ENCODE measurements at places on chromosomes 7 and 10. TPM values are rescaled to one million over a fixed set of nuclear protein-coding genes. Genes with fewer than 3 reads are reported as not detected.

DNA sequence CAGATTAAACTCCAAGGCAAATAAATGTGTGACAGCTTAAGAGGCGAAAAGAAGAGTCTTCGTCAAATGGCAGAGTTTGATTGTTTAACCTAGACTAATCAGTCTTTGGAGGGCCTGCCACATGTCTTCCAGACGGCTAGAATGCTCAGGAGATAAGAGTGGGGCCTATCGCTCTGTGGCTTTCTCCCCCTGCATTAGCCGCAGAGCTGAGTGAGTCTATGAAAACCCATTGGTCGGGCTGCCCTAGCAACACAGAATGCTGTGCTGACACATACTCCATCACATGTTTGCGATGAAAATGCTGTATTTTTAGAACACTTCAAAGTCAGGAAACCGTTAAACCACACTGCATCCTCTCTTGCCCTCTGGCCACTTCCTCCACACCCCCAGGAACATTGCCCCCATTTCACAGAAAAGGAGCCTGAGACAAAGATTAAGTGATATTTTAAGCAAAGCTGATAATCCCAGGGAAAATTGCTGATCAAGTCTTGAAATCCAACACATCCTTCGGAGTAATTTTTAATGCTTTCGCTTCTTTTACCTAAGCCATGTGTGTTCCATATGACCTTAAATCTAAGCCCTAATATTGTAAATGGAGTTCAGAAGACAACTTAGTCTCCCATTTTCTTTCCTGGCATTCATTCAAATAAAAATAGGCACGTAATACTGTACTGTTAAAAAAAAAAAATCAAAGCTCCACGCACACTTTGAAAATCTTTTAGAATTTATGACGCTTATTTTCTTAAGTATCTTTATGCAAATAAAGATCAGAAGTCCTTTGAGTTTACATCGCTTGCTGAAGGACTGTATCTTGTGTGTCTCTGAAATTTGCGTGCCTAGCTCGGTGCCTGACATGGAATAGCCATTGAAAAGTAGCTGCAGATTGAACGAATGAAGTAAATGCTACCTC lies 161.2 kb downstream of the CELF2 start:
- ATAC-seq, result peak; percentile 76

Gene CYP26A1
- total RNA-seq, result not detected

DNA sequence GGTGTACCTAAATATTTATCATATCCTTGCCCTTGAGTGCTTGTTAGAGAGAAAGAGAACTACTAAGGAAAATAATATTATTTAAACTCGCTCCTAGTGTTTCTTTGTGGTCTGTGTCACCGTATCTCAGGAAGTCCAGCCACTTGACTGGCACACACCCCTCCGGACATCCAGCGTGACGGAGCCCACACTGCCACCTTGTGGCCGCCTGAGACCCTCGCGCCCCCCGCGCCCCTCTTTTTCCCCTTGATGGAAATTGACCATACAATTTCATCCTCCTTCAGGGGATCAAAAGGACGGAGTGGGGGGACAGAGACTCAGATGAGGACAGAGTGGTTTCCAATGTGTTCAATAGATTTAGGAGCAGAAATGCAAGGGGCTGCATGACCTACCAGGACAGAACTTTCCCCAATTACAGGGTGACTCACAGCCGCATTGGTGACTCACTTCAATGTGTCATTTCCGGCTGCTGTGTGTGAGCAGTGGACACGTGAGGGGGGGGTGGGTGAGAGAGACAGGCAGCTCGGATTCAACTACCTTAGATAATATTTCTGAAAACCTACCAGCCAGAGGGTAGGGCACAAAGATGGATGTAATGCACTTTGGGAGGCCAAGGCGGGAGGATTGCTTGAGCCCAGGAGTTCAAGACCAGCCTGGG lies 11.4 kb downstream of the SERPINE1 start:
- peak; percentile 90 for ATAC-seq

Gene EIF3B
- total RNA-seq, result 119 TPM

DNA sequence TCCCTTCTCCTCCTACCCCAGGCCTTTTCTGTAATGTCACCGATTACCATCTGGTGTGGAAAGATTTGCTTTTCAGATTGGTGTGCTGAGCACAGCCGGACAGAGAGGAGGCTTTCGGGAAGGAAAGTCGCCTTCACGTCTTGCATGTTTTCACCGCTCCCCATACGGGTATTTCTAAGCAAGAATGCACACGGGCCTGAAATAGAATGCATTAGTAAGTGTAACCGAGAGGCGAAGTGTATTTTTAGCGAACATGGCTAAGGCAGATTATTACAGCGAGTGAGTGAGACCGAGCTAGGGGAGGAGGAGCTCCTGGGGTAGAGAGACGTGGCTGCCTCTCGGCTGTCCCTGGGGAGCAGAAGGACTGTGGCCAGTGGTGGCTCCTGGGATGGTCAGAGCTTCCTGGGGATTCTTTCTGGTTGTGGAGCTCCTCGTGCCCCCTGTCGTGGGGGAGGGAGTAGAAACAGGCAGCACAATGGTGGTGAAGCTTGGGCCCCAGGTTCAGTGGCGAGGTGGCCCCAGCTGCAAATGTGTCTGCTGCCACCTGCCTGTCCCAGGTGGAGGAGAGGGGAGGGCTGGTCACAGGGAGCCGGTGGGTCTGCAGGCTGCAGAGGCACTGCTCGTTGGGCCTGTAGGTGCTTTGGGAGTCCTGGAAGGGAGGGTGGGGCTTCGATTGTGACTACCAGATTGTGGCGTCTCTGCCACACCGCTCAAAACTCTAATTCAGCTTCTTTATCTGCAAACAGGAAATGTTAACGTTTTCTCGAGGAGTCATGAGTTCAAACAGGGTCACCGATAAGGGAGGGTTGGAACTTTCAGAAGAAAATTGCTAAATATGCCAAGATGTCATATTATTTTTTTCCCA lies 135.8 kb downstream of the CAMK1D start:
- ATAC-seq, result peak; percentile 37

DNA sequence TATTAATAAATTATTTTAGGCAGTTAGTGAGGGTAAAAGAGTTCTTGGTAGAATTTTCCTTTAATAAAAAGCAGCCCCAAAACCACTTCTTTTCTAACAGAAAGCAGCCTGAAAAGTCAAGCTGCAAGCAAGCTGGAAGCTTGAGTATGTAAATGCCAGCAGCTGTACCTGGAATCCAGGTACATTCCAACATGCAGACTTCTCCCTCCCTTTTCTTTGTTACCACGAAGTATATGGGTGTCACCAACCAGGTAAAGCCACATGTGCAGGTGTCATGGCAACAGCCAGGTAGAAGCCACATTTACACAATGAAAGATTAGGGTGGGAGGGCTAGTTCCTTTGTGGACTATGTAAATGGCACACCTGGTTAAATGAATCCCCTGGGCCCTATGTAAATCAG lies 114.6 kb downstream of the EPC1 start:
- ATAC-seq, result no peak

DNA sequence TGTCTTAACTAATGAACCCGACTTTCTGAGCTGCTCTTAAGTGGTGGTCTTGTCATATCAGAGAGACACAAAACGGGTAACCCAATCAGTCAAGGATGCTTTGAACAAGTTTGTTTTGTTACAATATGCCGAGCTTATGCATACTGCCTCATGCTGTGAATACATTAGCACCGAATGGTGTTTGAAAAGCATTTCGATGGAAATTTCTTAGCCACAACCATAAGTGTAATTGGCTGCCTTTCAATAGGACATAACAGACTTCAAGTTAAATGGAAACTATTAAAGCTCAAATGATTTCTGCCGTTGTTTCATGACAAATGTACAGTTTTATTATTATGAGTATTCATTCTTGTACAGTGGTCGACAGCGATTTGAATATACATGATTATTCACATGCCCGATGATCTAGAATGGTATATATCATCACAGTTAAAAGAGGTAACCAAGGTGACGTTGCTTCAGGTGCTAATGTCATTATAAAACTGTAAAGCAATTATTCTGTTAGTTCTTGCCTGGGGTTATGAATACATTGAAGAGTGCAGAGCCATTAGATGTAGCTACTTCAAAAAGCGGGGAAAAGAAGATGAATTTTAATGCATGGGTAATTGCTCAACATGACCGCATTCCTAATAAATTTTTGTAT lies 118.8 kb downstream of the EBF3 start:
- ATAC-seq, result no peak

DNA sequence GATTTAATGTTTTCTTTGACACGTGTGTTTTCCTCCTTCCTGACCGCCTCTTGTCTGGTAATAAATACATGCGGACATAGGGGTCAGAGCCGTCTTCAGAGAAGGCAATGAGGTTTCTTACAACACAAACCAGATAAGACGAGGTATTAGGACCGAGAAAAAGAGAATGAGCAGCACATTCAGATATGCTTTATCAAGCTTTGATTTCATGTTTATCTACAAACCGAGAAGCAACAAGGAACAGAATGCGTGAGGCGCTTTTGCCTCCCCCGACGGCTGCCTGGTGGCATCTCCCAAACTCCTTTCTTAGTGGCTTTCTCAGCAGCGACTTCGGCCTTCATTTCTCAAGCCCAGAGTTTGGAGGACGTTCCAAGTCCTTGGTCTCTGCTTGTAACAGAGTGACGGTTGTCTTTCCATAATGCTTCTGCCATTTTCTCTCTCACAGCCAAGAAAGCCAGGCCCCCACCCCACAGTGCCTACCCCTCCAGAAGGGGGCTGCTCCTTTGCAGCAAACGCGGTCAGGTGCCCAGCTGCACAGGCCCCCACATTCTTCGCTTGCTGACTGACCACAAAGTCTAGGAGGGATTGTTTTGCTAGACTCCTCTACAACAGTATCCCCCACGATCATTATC lies 32.6 kb upstream of the NCAPG2 start:
- no peak for ATAC-seq

Gene FGL2
- 1.6 TPM for total RNA-seq

Gene OR9A2
- total RNA-seq, result not detected

Gene ARHGEF35
- total RNA-seq, result 19.7 TPM

DNA sequence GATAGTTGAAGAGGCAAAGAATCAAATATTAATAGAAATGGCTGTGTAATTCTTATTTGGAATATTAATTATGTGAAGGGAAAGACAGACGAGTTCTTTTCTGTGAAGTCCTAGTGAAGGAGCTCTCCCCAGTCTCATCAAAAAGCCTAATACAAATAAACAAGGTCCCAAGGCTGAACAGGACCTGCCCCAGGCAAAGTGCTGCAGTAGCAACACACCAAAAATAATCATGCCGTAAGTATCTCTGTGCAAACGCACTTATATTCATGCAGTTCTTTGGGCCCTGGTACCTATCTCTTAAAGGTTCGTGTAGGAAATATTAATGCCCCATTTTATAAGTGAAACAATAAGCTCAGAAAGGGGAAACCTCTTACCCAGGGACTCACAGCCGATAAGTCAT lies 12.2 kb upstream of the CHST15 start:
- no peak for ATAC-seq

Gene PAOX
- 11.3 TPM for total RNA-seq

GRCh38 chr10:47111329-47111862 lies 188.6 kb upstream of the GDF10 start:
- no peak for ATAC-seq

DNA sequence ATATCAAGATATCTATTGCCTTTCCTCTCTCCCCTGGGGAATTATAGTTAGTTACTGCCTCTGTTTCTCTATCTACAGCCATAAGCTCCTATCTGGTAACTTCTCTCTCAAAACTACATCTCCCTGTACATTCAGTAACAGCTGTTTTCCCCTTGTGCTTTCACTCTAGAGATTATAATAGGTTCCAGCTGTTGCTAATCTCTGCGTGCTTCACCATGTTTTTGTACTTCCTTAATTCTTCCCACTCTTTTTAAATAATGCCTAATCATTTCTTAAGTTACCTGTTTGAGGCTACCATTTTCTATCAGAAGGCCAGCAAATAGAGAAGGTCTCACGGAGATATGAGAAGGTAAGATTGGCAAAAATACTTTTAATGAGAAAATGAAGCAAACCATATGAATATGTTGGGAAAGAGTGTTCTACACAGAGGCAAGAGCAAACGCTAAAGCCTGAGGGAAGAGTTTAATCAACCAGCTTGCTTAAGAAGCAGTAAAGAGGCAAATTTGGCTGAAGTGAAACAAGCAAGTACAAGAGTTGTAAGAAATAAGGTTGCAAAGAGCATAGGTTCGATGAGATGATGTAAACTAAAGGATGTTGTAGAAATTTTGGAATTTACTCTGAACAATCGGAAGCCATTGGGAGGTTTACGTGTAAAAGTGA lies 101.9 kb upstream of the HGF start:
- no peak for ATAC-seq

- ATAC-seq, result no peak
These were observed 45.5 kb downstream of the ABCC2 start for GRCh38 chr10:99827936-99828335.

- no peak for ATAC-seq
These were observed 28.7 kb upstream of the PDCD4 start for GRCh38 chr10:110843031-110843430.

GRCh38 chr7:46654546-46655443 lies 733.7 kb upstream of the IGFBP3 start:
- no peak for ATAC-seq

GRCh38 chr10:123808286-123808685 lies 83.3 kb downstream of the CPXM2 start:
- no peak for ATAC-seq

GRCh38 chr7:14579971-14580370 lies 322.6 kb downstream of the DGKB start:
- ATAC-seq, result no peak

Gene CYP2W1
- 0.36 TPM for total RNA-seq

DNA sequence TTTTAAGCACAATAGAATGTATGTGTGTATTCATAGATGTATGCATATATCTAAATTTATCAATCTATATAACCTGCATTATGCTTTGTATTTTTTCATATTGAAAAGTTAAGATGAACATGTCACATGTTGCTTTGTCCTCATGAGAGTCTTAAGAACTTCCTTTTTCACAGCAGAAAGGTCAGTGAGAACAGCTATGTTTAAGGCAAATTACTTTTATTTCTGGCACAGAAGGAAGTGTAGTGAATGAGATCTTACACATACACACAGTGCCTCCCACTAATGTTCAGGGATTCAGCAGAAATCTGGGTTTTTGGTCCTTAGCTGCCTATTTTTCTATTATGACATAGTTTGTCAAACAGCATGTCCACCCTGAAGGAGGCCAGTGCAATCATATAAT lies 134.8 kb downstream of the TMEM26 start:
- no peak for ATAC-seq

Gene SEMA3C
- total RNA-seq, result 9.5 TPM

Gene ASB4
- total RNA-seq, result not detected

DNA sequence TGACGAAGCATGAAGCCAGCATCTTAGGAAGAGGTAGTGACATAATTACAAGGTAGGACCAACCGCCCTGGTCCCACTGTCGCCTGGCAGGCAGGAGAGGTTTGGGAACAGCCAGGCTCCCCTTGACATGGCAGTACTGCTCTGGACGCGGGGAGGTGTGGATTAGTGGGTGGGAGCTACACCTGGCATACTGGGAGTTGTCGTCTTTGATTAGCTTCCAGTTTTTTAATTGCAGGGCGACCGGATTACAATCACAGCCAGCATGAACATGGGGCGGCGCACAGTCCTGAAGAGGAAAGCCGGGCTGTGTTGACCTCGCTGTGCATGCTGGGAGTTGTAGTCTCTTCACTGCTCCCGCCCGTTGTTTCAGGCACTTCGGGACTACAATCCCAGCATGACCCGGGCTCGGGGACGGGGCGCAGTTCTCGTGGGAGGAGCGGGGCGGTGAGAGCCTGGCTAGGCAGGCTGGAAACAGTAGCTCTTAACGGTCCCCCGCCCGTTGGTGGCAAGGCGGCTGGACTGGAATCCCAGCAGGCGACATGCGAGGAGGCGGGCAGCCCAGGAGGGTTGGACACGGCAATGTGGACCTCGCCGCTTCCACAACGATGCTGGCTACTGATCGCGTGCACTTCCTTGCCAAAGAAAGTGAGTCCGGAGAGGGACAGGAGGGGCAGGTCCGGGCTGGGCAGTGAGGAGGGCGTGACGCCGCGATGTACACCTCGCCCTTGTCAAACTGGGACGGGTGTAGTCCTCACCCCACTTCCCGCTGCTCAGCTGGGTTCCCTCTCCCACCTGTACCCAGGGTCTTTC lies 98.0 kb upstream of the ZNF722 start:
- peak; percentile 100 for ATAC-seq

Gene LDB3
- total RNA-seq, result 0.56 TPM

Data from esophagus mucosa (tissue), 1 donor.